AG08395 (cell line): ENCODE measurements at places on chromosomes 16 and 17.

DNA sequence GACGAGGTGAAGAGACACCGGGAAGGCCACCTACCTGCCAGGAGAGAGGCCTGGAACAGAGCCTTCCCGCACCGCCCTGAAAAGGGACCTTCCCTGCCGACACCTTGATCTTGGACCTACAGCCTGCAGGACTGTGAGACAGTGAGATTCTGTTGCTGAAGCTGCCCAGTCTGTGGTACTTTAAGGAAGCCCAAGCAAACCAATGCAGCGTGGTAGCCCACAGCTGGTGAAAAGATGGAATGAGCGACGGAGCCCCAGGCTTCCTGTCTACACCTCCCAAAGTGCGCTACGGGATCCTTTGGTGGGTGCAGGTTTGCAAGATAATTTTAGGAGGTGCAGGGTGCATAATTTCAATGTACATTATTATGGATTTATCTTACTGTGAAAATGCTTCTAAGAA, 33.9 kb downstream of the TNFRSF13B start:
- DNase-seq, result no peak

GRCh38 chr17:30831257-30831656, 509 bp upstream of the ATAD5 start:
- peak; percentile 6 for DNase-seq

DNA sequence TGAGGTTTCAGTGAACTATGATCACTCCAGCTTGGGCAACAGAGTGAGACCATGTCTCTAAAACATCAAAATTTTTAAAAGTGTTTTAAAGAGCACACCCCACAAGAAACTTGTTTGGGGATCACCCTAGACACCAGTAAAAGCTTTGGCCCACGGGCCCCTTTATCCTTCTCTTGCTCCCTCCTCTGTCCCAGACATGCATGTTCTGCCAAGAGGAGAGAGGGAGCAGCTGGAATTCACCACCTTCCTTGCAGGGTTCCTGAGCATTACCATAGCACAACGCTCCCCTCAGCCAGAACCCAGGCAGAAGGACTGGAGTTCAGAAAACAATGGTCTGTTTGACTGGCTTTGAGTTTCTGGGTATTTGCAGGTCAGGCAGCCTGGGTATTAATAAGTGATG, 214.3 kb upstream of the CDH5 start:
- no peak for DNase-seq

DNA sequence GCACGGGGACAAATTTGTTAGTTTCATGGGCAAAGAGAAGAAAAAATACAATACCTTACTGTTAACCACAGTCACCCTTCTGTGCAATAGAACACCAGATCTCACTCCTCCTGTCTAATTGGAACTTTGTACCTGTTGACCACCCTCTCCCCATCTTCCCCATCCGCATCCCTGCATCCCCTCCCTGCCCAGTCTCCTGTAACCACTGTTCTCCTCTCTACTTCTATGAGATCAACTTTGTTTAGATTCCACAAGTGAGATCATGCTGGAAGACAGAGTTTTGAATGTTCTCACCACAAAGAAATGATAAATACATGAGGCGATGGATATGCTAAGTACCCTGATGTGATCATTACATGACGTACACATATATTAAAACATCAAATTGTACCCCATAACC, 47.7 kb downstream of the CLEC16A start:
- DNase-seq, result peak; percentile 22

- peak; percentile 55 for DNase-seq
Measured at GRCh38 chr17:42891539-42892152, 9.0 kb upstream of the G6PC1 start.

- no peak for DNase-seq
Measured at GRCh38 chr17:19370493-19370960, 7.8 kb upstream of the MAPK7 start.

DNA sequence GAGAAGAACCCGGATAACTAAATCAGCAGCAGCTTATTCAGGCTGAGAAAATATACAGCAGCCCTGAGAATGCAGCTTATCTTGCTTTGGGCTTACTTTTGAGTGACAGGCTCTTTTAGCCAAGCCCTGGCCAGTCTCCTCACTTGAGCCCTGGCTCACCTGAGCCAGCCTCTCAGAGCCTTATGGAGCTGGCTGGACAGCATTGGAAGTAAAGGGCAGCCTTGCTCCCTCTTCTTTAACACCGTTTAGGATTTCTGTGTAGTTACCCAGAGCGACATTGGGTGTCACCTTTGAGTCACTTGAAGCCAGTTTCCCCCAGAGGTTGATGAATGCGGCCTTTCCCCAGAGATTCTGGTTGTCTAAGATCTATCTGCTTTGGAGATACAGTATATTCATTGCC, 7.7 kb upstream of the NPIPB2 start:
- DNase-seq, result peak; percentile 67

DNA sequence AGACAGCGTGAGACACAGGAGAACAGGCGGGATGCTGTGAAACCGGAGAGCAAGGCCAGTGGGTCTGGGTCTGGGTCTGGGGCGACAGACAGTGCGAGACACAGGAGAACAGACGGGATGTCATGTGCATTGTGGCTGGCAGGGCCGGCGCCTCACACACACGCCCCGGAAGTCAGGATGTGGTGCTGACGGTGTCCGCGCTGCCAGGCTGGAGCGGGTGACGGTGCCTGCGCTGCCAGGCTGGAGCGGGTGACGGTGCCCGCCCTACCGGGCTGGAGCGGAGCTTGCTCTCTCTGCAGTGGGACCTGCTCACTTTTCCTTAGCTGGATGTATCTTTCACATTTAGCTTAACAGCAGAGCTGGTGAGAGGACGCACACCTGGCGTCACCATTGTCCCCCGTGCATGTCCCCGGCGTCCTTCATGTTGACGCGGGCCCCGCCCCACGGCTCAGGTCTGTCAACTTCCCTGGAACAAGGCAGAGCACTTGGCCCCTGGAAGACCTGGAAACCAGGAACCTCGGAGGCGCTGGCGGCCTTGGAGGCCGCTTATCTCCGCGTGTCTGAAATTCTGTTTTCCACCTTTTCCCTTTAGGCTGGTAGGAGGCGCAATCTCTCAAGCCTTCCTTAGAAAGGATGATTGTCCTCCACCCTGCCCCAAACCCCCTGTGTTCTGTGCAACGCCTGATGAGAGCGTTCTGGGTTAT, 43.0 kb upstream of the ZNF750 start:
- DNase-seq, result no peak

- no peak for DNase-seq
Measured at GRCh38 chr16:82037666-82038065, 2.6 kb downstream of the HSD17B2 start.

- DNase-seq, result no peak
Measured at GRCh38 chr16:27189335-27189972, 13.9 kb upstream of the KDM8 start.

GRCh38 chr17:5545051-5545987, 39.0 kb downstream of the NLRP1 start:
- no peak for DNase-seq

- DNase-seq, result no peak
Measured at GRCh38 chr16:3363793-3364192, 8.1 kb downstream of the OR2C1 start.

GRCh38 chr17:33512113-33512512, 219.0 kb upstream of the ASIC2 start:
- DNase-seq, result no peak

DNA sequence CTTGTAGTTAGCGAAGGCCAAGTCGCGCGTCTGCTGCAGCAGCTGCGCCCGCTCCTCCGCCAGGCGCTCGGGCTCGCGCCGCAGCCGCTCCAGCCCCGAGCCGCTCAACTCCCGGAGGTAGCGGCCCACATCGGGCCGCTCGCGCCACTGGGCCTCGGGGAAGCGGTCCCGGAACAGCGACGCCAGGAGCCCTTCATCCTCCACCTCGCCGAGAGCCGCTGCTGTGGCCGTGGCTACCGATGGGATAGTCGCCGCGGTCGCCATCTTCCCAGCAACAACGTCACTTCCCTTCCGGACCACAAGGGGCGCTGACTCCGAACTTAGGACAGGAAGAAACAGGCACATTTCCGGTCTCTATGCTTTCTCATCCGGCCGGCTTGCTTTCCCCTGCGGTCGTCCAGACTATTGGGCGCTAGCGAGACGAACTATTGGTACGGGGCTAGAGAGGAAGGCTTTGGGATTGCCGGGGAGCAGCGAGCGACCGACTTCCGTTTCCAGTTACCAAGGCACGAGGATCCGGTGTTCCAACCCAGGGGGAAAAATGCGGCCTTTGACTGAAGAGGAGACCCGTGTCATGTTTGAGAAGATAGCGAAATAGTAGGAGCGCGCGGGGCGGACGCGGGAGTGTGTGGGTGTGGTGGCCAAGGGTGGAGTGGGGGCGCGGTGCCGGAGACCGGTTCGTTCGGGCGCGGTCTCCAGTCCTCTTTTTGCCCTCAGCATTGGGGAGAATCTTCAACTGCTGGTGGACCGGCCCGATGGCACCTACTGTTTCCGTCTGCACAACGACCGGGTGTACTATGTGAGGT, at the start of the genes COG8 and NIP7:
Gene COG8, minus strand, starts transcription at position 276 of the 806 bp plus-strand sequence. Its CDS starts 12 bp downstream, at position 264.
Gene NIP7, plus strand, starts transcription at position 484 of the 806 bp plus-strand sequence. Its CDS starts 58 bp downstream, at position 542.
- DNase-seq, result peak; percentile 97

DNA sequence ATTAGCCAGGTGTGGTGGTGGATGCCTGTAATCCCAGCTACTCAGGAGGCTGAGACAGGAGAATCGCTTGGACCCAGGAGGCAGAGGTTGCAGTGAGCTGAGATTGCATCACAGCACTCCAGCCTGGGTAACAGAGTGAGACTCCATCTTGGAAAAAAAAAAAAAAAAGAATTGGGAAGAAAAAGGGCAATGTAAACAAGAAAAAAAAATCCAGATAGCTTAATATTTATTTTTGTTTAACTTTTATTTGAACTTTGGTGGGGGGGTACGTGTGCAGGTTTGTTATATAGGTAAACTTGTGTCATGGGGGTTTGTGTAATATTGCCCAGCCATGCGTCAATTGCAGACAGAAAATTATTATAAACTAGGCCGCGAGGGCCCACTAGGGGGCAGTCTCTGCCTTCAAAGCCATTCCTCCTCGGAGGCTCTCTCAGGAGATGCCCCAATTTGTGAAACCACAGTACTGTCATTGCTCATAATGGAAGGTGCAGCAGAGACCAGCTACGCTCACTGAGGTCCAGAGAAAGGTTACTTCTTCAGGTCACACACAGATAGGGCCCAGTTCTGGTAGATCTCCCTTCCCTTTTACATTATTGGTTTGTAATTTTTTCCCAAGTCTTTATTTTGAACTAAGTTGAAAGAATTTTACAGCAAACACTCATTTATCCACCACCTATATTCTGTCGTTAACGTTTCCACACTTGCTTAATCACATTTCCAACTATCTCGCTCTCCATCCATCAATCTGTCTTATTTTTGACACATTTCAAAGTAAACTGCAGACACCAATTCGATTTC, 206.2 kb downstream of the PRKCB start:
- peak; percentile 80 for DNase-seq

DNA sequence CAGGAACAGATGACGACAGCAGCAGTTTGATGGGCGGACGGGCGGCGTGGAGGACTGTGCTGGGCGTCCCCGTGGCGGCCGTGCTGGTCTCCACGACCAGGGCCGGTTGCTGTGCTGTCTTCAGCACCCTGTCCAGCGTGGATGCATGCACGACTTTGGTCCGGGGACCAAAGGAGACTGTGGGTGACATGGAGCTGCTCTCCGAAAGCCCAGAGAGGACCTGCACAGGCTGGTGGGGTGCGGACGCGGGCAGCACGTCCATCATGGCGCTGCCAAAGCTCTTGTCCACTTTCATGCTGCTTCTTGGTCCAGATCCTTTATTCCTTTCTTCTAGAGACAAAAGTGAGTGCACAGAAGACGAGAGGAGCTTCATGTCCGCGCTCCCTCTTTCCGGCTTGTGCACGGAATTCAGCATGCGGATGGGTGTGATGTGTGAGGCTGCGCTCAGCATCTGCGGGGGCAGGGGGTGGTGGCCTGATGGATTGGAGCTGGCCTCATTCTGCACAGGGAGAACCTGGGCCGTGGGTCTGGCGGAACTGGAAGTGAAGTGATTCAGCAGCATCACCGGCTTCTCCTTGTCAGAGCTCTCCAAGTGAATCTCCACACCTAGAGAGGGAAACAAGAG, 20.3 kb downstream of the MAP1LC3B start:
- no peak for DNase-seq

DNA sequence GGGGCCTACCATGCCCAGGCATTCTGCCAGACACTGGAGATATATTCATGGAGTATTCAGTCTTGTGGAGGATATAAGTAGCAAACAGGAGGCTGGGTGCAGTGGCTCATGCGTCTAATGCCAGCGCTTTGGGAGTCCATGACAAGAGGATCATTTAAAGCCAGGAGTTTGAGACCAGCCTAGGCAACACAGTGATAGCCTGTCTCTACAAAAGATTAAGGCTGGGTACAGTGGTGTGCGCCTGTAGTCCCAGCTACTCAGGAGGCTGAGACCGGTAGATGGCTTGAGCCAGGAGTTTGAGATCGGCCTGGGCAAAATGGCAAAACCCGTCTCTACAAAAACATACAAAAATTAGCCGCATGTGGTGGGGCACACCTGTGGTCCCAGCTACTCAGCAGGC, 37.7 kb upstream of the CDH3 start:
- DNase-seq, result no peak

DNA sequence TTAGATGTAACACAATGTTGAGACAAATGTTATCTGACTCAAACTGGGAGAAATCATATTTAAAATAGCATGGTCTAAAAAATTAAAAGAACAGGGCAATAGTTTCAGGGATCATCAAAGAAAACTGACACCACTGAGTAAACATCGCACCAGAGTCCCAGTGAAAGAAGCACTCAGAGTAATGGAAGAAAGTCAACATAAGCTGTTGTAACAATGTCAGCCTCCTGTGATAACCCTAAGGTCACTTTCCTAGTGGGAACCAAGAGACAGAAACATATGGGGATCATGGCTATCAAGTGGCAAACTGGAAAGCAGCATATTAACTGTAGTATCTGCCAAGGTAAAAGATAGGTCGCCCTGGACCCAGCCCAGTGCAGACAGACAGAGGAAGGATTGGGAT, 160.8 kb downstream of the CA10 start:
- DNase-seq, result no peak

DNA sequence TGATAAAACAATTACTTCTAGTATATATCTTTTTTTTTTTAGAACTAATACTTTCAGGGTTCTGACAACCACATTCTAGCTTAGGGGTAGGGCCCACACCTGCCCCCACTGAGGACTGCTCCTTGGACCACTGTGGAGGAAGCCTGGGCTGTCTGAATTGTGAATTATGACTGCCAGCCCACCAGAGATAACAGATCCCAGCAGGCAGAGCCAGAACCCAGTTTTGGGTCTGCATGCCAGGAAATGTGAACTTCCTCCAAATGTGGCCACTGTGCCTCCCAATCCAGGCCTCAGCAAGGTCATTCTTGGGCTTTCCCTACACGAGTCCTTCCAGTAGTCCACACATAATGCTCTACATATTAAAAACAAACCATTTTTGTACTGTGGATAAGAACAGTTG, 15.9 kb downstream of the VEZF1 start:
- no peak for DNase-seq

DNA sequence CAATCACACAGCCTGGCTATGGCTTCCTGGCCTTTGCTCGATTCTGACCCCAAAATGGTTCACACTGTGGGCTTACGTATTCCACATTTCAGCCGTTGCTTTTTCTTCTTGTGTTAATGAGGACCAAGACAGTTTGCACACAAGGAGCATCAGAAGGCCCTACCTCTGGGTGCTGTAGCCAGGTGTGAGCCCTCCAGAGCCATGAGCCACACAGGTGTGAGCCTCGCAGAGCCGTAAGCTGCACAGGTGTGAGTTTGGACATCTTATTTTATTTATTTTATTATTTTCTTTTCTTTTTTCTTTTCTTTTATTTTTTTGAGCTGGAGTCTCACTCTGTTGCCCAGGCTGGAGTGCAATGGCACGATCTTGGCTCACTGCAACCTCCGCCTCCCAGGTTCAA, 70.6 kb downstream of the LMF1 start:
- DNase-seq, result no peak

- DNase-seq, result no peak
Measured at GRCh38 chr16:53523126-53523804, 20.3 kb upstream of the AKTIP start.
